ENCODE measurements at places on chromosomes 16 and 17.

- DNase-seq: no peak
Observed at GRCh38 chr17:48711128-48711527, 11.2 kb downstream of the PRAC1 start.

DNA sequence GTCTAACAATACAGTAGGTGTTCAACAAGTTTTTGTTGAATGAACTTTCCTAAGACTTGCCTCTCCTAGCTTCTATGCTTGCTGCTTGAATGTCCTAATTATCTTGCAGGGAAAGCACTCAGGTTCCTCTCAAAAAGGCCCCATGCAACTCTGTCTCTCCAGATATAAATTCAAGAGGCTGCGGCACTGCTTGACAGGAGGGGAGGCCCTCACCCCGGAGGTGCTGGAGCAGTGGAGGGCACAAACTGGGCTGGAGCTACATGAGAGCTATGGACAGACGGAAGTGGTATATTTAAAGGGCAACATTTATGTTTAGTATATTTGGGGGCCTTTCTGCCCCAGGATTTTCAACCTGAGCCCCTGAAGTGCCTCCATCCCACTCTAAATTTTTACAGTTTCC, 14.4 kb downstream of the THUMPD1 start:
- no peak for DNase-seq

- DNase-seq: no peak
Observed at GRCh38 chr17:9235346-9235745, 214.0 kb downstream of the NTN1 start.

GRCh38 chr17:67390646-67391361, 13.7 kb downstream of the PITPNC1 start:
- DNase-seq: no peak

DNA sequence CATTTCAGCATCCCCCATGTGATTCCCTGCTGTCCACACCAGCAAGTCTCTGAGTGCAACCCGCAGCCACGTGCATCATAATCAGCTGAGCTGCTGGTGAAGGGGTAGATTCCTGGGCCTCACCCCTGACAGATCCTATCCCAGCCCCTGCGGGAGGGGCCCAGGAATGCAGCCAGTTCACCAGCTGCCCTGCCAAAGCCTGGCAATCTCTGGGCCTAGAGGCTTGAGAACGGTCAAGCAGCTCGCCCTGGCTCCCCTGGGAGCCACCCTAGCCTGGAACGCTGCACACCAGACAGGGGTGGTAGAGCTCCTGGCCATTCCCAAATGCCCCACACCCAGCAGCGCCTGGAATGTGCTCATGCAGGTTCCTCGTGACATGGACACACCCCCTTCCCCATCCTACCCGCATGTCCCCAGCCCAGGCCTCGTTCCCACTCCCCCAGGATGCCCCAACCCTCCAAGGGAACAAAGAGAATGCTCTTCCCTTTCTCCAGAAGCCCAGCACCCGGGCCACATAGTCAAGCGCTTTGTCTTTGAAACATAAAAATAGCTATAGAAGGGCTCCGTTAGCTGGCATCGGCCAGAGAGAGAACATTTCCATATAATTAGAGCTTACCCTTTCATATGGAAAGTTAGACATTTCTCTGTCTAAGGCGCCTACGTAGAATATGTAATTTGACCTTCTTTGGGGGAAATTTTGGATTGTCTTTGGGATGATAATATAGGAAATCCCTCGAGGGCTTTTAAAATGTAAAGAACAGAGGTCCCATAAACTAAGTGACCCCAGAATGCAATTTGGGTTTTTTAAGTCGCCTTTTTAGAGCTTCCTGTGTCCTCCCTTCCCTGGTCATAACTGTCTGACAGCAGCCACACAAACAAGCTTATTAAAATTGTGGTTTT, 3.4 kb downstream of the CEP295NL start:
- no peak for DNase-seq

GRCh38 chr17:15291674-15292361, 26.7 kb upstream of the PMP22 start:
- DNase-seq: no peak

DNA sequence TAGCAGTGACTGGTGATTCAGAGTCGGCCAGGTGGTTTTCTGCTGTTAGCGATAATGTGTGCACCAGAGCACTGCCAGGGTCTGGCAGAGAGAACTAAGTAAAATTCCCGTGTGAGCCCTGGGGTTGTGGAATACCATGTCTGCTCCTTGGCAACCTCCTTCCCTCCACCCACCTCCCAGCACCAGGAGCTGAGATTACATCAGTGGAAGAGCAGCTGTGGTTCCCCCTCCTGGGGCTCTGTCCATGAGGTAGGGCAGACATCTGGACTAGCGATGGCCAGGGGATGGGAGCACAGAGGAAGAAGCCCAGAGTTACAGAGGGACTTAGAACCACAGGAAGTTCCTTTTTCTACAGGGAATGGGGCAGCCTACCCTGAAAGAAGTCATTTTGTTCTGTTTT, 15.8 kb downstream of the CLEC10A start:
- DNase-seq: no peak

DNA sequence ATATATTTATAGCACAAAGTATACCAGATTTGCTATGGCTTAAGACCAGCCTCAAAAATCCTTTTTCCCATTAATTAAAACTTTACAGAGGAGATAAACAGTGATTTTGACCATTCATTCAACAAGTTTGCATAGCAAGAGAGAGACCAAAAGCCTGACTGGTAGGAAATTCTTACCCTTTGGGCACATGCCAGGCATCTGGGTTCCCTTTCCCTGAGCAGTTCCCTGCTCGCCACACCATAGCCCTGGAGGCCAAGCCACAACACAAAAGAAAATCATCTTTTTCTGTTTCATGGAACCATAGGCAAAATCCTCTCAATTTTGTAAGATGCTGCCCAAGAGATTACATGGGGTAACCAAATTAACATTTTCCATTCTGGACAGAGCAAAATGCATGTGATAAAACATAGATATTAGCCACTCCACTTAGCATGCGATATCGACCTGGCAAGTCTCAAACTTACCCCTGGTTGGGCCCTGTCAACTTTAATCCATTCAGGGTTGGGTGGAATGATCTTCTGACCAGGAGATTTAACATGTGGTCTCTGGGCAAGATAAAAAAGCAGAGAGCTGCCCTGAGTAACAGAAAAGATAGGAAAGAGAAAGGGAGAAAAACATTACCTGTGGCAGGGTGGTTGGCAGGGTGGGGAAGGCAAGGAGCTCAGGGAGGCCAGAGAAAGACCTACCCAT, 57.6 kb upstream of the B4GALNT2 start:
- no peak for DNase-seq

DNA sequence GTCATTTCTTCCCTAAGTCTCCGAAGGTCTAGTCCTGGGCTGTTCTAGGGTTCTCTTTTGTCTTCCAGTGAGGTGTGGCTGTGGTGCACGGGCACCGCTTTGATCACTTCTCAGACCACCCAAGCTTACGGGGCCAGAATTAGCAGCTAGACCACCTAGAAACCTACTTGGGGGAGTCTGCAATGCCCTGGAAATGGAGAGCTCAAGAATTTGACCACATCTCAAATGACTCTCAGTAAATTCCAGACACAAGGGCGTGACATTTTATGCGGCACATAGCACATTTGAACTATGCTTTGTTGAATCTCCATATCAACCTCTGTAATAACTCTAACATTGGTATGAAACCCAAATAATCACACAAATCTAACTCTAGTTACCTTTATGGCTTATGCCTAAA, 24.9 kb downstream of the TRIM16 start:
- no peak for DNase-seq

DNA sequence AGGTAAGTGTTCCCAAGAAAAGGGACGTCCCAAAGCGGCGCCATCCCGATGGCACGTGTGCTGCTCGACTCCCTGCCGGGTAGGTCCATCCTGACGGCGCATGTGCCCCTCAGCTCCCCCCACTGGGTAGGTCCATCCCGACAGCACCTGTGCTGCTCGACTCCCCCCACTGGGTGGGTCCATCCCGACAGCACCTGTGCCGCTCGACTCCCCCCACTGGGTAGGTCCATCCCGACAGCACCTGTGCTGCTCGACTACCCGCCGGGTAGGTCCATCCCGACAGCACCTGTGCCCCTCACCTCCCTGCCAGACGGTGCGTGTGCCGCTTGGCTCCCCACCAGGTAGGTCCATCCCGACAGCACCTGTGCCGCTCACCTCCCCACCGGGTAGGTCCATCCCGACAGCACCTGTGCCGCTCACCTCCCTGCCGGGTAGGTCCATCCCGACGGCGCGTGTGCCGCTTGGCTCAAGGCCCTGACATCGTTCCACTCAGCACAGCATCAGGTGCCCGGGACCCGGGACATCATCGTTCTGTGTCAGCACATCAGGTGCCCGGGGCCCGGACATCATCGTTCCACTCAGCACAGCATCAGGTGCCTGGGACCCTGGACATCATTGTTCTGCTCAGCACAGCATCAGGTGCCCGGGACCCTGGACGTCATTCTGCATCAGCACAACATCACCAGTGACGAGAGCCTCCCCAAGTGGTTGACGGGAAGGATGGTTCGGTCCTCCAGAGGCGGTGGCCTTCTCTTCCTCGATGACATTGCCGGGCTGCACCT, 5.7 kb upstream of the FN3K start:
- no peak for DNase-seq

DNA sequence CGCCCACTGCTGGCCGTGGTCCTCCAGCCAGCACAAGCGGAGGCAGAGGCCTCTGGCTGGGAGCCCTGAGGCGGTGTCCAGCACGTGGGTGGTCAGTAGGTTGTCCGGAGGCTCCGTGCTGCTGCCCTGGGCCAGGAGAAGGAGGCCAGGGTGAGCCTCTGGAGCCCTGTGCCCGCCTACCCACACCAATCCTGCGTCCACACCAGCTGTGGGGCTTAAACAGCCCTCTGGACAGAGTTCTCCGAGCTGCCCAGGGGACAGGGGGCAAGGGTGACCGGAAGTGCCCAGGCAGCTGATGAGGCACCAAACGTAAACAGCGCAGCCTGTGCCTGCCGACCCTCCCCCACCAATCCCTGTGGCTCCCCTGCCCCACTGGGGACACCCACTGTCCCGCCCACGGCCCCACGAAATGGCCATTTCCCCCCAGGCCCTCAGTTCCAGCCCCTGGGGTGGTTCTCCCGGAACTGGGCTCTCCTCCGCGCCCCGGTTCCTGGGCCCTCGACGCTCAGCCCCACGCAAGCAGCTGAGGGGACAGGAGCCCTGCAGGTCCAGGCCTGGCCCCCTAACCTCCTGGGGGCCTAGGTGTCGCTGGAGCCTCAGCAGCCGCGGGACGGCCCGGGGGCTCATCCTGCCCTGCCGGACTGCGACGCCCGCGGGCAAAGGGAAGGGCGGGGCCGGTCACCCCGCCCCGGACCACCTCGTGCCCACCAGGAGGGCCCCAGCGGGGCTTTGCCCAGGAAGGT, 27.9 kb upstream of the DBNDD1 start:
- DNase-seq: no peak

DNA sequence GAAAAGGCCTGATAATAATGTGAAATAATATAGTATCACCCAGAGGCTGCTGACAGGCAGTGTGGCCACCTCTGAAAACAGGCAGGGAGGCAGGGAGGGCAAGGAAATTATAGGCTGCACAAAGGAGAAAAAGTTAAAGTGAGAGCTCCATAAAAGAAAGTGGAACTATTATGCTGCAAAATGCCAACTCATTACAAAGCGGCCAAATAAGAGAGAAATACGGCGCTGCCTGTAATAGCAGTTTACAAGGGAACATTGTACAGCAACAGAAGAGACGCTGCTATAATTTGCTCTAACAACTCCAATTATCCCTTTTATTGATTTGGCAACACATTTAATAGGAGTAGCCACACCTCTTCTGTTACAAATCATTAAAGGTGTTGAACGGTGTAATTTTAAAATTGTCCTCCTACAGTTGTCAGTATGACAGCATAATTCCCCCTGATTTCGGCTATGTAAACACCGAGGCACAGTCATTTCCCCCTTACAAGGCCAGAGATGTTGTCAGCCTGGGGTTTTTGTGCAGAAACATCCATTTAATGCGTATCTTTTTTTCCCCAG, 120.3 kb downstream of the MRM1 start:
- DNase-seq: no peak

GRCh38 chr17:81165246-81166032, at the start of gene PVALEF:
Gene PVALEF, plus strand, starts transcription at chr17:81165507. Its CDS starts 15,720 bp downstream, at chr17:81181227.
- DNase-seq: no peak

DNA sequence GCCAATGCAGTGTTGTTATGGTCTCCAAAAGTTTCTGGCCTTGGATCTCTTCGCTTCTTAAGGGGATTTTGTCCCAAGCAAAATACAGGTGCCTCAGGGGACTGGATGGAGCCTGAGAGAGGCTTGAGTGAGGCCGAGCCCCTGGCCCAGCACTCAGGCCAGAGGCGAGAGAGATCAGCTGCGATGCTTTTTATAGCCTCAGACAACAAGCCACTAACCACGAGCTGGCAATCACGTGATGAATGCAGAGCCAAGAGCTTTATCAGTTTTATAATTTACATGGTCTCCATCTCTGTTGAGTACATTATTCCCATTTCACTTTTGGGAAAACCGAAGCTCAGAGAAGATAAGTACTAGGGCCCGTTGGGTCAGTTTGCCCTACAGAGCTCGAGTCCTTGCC, 360.0 kb upstream of the CDH5 start:
- DNase-seq: no peak

DNA sequence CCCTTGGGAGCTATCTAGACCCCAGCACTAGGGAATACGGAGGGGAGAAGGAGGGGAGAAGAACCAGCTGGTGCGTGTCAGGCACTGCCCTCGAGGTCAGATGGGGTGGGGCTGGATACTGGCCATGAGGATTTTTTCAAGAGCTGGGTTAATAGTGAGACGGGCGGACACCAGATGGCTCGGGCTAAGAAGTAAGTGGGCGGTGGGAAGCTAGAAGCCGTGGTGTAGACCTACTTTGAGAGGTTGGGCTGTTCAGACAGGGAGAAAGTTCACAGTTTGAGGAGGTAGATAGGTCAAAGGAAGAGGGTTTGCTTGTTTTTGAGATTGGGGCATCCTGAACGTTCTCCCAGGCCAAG, 303.8 kb downstream of the SEC14L1 start:
- no peak for DNase-seq

DNA sequence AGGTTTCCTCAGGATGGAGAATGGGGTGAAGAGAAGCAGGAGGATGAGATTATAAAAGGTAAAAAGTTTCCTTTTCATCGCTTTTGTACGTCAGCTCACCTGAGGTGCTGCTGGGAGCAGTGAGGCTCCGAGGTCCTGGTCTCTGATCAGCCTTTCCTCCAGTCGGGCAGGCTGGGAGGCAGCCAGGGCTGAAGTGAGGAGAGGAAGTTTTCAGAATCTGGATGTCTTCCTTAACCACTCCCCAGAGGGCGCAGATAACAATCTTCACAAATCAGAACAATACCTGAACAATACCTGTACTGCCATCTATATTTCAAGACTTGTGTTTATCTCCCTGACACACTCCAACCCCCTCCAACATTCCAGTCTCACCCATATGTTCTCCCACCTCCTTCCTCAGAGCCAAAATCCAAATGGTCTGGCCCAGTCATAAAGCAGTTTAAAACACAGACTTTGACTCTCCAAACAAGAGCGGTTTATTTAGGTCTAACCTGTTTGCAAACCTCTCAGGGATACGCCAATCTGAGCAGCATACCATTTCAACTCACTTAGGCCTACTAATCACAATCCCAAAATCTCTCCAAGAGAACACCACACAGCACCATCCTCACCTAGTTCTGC, 6.8 kb downstream of the ZNF18 start:
- DNase-seq: no peak

DNA sequence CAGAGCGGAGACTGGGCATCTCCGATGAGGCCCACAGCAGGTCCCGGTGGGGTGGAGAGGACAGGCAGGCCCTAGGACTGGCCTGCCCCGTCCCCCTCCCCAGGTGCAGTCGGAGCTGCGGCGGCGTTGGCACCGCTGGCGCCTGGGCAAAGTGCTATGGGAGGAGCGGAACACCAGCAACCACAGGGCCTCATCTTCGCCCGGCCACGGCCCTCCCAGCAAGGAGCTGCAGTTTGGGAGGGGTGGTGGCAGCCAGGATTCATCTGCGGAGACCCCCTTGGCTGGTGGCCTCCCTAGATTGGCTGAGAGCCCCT, 9.4 kb downstream of the GCGR start:
- DNase-seq: no peak

Data from stimulated activated CD8-positive, alpha-beta memory T cell treated with anti-CD3 and anti-CD28 coated beads, Interleukin-15, amount 100 ng/mL, for 24 hours (primary cell).